SK-N-SH treated with all-trans-retinoic acid at 6 μM for 48 hours (cell line): ENCODE measurements at places on chromosomes 4 and X.

DNA sequence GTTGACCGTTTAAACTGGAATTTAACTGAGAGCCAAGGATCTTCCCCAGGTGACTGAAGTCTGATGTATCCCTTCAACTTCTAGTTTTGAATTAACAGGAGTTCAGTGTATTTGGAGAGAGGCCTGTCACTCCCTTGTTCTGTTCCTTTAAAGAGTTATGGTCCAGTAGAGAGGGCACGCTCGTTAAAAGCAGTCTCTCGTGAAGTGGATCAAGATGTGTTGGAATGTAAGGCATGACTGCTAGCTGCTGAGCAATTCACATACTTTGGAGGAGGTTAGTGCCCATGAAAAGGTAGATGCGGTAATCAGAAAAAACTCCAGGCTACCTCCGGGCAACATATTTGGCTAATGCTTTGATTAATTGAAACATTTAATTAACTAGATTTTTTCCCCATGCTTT lies 65.7 kb downstream of the SHROOM2 start:
- no peak for ATAC-seq

DNA sequence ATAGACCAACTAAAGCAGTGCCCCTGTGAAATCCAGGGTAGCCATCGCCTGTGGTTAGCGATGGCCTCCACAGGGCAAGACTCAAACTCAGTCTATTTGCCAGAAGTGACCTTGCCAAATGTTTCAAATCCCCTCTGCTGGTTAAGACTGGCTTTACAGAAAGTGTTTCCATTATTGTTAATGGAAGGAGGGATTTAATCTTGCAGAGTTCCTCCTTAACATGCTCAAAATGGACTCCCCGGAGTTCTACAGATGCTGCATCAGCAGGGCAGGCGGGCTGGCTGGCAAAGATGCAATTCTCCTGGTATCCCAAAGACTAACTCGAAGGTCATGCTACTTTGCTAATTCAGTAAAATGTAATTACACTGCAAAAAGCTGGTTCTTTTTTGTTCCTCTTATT lies 313.0 kb upstream of the SLC7A11 start:
- ATAC-seq: peak; percentile 37; the same call in 2 of the 3 replicates

GRCh38 chr4:1271686-1272085 lies 18.0 kb upstream of the MAEA start:
- ATAC-seq: no peak

DNA sequence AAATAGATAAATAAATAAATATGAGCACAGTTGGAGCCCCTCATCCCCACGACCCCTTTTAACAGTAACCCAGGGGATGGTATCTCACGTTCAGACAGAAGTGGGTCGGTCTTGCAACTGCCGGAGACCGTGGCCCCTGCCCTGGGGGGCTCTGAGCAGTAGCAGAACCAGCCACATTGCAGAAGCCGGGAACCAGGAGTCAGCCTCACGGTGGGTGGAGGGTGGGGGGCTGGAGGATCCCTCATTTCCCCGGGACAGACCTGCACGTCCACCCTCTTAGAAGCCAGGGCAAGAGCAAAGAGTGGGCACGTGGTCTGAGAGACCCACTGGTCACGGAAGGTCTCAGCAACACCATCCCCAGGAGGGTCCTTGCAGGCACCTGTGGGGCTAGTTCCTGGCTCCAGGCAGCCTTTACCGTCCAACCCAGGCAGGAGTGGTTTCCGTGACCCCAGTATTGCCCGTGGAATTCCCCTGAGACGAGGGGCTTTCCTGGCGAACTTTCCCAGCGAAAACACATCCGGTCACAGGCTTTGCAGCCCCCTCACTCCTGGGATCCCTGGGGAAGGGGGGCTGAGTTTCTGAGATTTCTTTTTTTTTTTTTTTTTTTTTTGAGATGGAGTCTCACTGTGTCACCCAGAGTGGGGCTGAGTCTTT lies 8.8 kb upstream of the IL3RA start:
- no peak for ATAC-seq

- ATAC-seq: no peak
Observed at GRCh38 chr4:140867356-140867755, 111.2 kb upstream of the TBC1D9 start.

DNA sequence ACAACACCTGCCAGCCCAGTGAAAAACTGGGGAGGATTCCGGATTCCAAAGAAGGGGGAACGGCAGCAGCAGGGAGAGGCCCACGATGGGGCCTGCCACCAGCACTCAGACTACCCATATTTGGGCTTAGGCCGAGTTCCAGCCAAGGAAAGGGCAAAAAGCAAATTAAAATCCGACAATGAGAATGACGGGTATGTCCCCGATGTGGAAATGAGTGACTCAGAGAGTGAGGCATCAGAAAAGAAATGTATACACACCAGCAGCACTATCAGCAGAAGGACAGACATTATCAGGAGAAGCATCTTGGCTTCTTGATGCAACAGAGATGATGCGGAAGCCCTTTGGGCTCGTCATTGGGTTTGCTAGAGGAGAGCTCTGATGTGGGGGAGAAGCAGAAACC lies 62.4 kb downstream of the JADE1 start:
- peak; percentile 56 for ATAC-seq

DNA sequence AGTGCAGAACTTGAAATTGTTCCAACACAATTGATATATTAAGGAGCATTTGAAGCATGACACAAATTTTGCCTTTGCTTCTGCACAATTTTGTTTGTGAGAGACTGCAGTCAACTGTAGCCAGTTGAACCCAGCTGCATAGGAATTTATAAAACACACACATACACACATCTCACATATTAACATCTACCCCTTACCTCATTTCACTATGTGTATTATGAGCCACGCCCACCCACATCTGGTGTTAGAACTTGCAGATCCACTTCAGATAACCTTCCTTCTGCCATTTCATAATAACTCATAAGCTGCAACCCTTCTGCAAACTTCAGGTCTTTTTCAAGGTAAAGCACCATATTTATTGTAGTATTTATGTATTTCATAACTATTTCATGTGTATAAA lies 188.1 kb upstream of the WDFY3 start:
- ATAC-seq: no peak

- no peak for ATAC-seq
Observed at GRCh38 chr4:33482773-33483172, 2761.5 kb downstream of the ARAP2 start.

DNA sequence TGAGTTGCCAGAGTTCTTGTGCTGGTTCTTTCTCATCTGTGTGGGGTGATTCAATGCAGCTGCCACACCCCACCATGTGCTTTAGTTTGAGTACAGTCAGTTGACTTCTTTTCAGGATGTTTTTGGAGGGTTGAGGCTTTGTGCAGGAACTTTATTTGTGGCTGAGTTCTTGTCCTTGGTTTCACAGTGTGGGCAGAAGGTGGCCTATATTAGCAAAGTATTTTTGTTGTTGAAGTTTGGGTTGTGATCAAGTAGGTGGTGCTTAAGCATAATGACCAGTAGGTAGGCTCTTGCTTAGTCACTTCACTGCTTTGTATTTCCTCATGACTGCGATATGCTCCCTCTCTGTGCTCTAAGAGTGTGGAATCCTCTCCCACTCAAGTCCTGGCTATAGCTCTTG lies 80.3 kb downstream of the ARHGAP24 start:
- no peak for ATAC-seq

DNA sequence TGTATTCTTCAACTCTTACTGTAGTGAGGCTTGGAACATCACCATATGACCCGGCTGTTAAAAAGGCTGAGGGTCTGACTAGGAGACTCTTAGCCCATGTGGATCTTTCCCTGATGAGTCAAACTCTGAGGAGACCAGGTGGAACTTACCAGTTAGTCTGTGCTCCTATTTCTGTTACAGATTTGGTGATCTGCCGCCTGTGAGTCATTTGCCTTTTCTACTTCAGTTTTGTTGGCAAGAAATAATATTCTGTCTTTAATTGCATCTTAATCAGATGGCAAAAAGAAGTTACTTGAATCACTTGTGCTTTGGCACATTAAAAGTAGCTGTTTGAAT lies 48.4 kb downstream of the MTM1 start:
- no peak for ATAC-seq

GRCh38 chr4:147760695-147761094 lies 28.8 kb downstream of the ARHGAP10 start:
- peak; percentile 73 for ATAC-seq

DNA sequence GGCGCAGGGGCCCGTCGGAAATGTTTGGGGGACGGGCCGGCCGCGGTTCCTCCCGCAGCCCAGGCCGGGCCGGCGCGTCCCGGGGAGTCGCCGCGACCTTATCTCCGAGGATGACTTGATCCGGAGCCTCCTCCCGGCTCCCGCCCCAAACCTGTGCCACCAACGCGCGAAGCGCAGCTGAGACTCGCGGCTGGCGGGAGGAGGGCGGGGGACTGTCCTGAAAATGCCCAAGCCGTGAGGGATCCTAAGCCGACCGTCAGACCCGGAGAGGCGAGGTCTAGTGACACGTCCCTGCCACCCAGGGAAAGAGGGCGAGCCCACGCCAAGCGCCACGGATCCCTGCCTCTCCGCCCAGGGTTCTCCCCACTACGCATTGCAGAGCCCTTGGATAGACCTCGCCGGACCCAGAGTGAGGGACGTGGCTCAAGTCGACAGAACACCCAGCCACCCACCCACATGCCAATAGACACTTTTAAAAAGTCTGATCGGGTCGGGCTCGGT lies 26.9 kb downstream of the UTP14A start:
- ATAC-seq: no peak

- ATAC-seq: no peak
Observed at GRCh38 chr4:8539661-8540060, 40.5 kb upstream of the GPR78 start.

DNA sequence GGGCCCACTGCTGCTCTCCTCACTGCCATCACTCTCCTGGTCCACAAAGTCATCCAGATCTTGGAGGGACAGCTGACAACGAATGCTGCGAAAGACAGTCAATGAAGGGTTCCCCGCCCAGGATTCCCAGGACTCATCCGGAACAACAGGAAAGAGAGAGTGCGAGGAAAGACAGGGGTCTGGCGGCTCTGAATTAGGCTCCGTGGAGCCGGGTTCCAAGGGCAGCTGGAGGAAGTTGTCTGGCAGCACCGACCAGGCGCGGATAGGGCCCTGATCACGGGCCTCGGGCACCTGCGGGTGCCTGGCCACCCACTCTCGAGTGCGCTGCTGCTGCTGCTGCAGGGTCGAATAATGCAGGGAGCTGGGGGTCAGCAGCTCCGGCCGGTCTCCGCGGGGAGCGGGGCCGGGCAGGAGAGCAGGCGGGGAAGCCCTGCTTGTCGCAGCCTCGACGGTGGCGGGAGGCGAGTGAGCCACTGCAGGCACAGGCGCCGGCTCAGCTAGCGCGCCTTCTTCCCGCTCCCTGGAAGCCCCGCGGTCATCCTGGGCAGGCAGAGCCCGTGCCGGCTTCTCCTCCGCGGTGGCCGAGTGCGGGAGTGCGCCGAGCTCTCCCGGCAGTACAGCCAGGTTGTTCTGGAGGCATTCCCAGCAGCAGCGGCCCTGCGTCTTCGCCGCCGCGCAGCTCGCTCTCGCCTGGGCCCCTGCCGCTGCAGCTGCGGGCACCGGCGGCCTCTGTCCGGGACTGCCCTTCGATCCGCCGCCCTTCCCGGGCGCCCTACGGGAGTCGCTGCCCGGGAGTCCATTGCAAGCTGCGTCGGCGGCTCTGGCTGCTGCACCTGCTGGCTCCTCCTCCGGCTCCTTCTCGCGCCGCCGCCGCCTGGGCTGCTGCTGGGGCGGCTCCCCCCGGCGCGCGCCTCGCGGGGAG lies 1.1 kb downstream of the SOWAHB start:
- ATAC-seq: peak; percentile 78

GRCh38 chr4:25021216-25021615 lies 9.5 kb downstream of the LGI2 start:
- no peak for ATAC-seq
